Gastroesophageal sphincter (tissue), 4 donors: ENCODE measurements at places on chromosomes 13 and 19. TPM values are rescaled to one million over a fixed set of nuclear protein-coding genes. Genes with fewer than 3 reads are reported as not detected.

DNA sequence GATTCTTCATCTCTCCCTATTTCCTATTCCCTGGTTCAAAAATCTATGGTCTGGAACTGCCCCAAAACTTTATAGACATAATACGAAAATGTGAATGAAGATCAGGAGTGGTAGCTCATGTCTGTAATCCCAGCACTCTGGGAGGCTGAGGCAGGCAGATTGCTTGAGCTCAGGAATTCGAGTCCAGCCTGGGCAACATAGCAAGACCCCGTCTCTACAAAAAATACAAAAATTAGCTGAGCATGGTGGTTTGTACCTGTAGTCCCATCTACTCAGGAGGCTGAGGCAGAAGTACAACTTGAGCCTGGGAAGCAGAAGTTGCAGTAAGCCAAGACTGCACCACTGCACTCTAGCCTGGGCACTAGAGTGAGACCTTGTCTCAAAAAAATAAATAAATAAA lies 35.1 kb downstream of the UGGT2 start:
- no peak overlapping the region for H3K27ac ChIP-seq
- no peaks in the 10 kb centered on the region for H3K27me3 ChIP-seq
- no peak overlapping the region for H3K4me3 ChIP-seq
- no peaks in the 10 kb centered on the region for H3K36me3 ChIP-seq
- no peak for ATAC-seq
- no peaks in the 10 kb centered on the region for H3K4me1 ChIP-seq

GRCh38 chr19:18000480-18000914 lies 7.5 kb upstream of the ARRDC2 start:
- peak overlapping the region; percentile 74 for H3K4me3 ChIP-seq
- no peak for ATAC-seq
- peaks cover 5% of the 10 kb centered on the region for H3K36me3 ChIP-seq
- H3K27me3 ChIP-seq, result no peaks in the 10 kb centered on the region
- H3K27ac ChIP-seq, result peak overlapping the region; percentile 12
- H3K4me1 ChIP-seq, result no peaks in the 10 kb centered on the region

DNA sequence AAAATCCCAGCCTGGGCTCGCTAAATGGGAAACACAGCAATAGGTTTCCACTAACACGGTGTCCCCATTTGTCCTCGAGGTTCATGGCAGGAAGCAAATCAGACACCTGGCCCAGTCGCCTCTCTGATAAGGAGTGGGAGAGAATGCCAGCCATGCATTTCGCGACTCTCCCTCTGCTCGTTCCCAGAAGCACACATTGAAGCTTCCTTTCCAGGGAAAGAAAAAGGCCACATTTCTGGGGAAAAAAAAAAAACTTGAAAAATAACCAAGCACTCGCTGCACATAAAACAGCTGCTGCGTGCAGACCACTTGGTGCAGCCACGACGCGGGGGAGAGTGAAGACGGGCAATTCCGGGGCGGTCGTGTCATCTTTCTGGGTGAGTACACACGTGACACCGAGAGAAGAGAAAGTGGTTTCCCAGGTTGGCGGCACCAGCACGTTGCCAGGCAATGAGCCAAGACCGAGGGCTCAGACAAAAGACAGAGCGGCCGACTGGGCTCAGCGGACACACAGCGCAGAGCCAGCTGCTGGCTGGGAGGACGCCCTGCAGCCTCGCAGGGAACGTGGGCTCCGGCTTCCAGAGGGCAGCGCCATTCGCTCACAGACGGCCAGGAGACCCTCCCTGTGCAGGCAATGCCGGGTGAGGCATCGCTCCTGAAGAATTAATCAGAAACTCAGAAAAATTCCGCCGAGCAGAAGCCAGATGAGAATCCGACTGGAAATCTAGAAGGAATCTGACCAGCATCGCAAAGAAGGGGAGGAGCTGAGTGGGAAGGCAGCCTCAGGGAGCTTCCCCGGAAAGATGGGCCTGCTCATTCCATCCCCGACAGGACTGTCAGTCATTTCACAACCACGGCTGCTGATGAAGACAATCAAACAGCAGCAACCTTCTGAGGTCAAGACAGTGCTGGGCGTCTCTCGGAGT lies 83.2 kb upstream of the IRS2 start:
- ATAC-seq, result peak; percentile 81
- H3K4me3 ChIP-seq, result peak overlapping the region; percentile 16
- H3K27me3 ChIP-seq, result no peaks in the 10 kb centered on the region
- H3K27ac ChIP-seq, result peak overlapping the region; percentile 10
- H3K4me1 ChIP-seq, result no peaks in the 10 kb centered on the region

- no peaks in the 10 kb centered on the region for H3K36me3 ChIP-seq
- no peak overlapping the region for H3K4me3 ChIP-seq
- ATAC-seq, result no peak
- H3K27me3 ChIP-seq, result no peaks in the 10 kb centered on the region
Observed at GRCh38 chr13:109728061-109728460, 58.3 kb downstream of the IRS2 start.

DNA sequence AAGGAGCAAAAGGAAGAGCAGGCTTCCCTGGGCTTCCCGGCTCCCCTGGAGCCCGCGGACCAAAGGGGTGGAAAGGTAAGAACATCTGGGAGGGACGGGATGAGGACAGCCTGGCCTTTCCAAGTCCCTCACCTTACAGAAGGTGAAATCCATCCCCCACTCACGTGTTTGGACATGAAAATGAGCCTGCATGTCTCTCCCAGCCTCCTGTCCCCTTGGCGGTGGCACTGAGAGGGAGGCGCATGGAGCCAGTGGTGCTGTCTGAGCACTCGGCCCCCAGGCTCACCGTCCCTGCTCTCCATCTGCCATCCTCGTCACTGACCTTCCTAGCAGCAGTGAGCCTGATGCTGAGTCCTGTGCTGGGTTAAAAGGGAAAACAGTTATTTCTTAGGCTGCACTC lies 104.2 kb downstream of the RAB20 start:
- no peak for ATAC-seq
- no peaks in the 10 kb centered on the region for H3K27me3 ChIP-seq

DNA sequence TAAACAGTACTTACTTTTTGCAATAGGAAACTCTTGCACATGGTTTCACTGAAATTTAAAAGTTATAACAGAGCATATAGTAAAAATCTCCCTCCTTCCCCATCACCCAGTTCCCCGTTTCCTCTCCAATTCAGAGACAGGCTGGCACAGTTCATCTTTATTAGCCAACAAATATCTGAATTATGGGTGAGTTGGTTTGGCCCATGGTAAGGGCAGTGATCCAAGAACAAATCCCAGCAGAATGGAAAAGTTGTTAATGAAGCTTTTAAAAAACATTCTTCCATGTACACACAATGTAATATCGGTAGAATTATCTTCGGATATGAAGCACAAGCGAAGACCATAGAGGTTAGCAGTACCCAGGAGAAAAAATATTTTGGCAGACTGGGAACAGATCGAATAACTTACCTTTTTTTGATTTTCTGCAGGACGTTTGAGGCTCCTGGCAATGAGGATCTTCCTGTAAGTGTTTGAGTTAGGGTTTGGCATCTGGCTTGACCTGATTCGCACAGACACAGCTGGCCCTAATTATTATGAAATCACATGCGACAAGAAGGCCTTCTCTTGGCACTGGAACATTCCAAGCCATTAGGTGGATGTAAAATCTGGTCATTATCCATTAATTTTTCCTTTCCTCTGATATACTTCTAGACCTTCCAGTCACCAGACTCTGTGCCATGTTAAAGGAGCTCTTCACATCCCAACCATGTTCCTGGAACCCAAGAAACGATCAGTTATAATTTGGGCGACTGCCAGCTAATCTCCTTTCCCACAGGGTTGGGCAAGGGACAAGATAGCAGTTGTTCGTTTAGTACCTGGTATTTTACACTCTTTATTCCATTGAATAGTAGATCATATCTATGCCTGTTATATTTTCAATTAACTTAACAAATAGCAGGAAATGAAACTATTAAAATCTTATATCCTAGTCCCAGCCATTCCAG lies 139.4 kb upstream of the TSC22D1 start:
- no peak for ATAC-seq
- no peak overlapping the region for H3K4me3 ChIP-seq
- no peak overlapping the region for H3K27ac ChIP-seq
- H3K27me3 ChIP-seq, result no peaks in the 10 kb centered on the region
- H3K36me3 ChIP-seq, result no peaks in the 10 kb centered on the region

DNA sequence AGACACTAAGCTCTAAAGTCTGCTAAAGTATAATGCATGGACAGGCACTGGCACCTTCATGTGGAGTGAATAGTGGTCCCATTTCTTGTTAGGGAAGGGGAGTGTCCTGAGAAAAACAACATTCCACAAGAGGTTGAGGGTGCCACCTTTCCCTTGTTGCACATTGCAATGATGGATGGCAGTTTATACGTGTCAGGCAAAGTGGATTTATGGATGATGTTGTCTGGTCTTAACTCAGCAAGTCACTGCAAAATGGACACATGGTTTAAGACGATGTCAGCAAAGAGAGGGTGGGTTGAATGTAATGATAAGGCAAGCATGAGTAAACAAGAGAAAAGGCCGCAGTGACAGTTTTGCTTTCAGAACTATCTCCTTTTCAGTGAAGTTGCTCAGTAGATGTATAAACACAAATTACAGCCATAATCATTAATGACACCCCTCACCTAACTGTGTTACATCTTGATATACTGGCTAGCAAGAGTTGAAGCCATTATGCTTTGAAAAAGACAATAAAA lies 19.6 kb upstream of the CBY2 start:
- no peak overlapping the region for H3K27ac ChIP-seq
- no peaks in the 10 kb centered on the region for H3K36me3 ChIP-seq
- no peak for ATAC-seq

- no peaks in the 10 kb centered on the region for H3K36me3 ChIP-seq
- H3K4me3 ChIP-seq, result no peak overlapping the region
- H3K4me1 ChIP-seq, result no peaks in the 10 kb centered on the region
- H3K27me3 ChIP-seq, result no peaks in the 10 kb centered on the region
- H3K27ac ChIP-seq, result no peak overlapping the region
- ATAC-seq, result no peak
Observed at GRCh38 chr13:74409551-74409950, 275.3 kb upstream of the KLF12 start.

DNA sequence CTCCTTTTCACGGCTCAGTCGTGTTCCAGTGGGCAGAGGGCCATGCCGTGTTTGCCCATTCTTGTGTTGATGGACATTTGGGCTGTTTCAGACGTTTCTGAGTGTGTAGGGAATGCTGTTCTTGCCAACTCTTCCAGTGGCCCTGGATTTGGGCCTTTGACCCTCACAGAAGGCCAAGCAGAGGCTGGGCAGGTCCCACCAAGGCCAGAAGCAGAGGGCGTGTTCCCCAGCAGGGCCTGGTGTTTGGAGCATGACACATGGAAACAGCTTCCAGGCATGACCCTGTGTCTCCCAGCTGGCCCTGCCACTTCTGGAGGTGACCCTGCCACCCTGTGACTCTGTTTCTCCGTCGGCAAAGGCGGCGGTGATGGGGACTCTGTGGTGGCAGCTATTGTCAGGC lies 35.9 kb downstream of the EFNA2 start:
- peaks cover 77% of the 10 kb centered on the region for H3K27me3 ChIP-seq
- H3K27ac ChIP-seq, result no peak overlapping the region
- H3K4me3 ChIP-seq, result no peak overlapping the region
- no peak for ATAC-seq
- no peaks in the 10 kb centered on the region for H3K36me3 ChIP-seq

DNA sequence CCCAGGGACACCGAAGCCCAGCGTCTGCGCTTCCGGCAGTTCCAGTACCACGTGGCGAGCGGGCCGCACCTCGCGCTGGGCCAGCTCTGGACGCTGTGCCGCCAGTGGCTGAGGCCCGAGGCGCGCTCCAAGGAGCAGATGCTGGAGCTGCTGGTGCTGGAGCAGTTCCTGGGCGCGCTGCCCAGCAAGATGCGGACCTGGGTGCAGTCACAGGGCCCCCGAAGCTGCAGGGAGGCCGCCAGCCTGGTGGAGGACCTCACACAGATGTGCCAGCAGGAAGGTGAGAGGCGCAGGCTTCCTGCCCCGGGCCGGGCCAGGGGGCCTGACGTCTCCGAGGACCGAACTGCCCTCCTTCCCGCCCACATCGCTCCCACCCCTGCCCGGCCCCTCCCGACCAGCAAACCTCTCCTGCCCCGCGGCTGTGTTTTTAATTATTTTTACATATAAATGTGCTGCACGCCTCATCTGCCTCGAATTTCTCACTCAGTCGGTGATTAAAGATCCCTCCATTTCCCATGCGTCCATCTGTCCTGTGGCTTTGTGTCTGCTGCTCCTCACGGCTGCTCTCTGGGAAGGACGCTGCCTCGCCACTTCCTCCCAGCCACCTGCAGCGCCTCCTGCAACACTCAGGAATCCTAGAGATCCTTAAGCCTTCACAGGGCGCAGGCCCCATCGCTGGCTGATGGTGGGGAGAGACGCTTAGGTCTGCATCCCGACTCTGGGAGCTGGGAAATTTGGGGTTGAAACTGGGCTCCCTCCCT lies 4.3 kb downstream of the ZSCAN1 start:
- H3K36me3 ChIP-seq, result no peaks in the 10 kb centered on the region
- H3K27ac ChIP-seq, result no peak overlapping the region
- peaks cover 54% of the 10 kb centered on the region for H3K27me3 ChIP-seq
- H3K4me1 ChIP-seq, result no peaks in the 10 kb centered on the region
- ATAC-seq, result no peak

DNA sequence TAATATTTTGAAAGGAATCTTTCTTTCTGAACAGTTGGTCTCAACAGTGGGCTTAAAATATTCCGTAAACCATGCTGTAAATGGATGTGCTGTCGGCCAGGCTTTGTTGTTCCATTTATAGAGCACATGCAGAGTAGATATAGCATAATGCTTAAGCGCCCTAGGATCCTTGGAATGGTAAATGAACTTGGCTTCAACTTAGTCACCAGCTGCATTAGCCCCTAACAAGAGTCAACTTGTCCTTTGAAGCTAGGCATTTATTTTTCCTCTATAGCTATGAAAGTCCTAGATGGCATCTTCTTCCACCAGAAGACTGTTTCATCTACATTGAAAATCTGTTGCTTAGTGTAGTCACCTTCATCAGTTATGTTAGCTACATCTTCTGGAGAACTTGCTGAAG lies 47.6 kb downstream of the SACS start:
- H3K27ac ChIP-seq, result no peak overlapping the region
- H3K36me3 ChIP-seq, result no peaks in the 10 kb centered on the region
- H3K4me1 ChIP-seq, result peaks cover 13% of the 10 kb centered on the region

GRCh38 chr13:30978981-30979956 lies 46.8 kb downstream of the TEX26 start:
- no peak overlapping the region for H3K27ac ChIP-seq
- no peak overlapping the region for H3K4me3 ChIP-seq
- H3K27me3 ChIP-seq, result no peaks in the 10 kb centered on the region

The KLK3 gene
- not detected for total RNA-seq

The PABPC3 gene
- total RNA-seq, result not detected

The NOVA2 gene
- 2.5 TPM for total RNA-seq

The TMEM238 gene
- not detected for total RNA-seq

The CYP4F22 gene
- not detected for total RNA-seq

The ADGRE3 gene
- total RNA-seq, result not detected
